SHP77 (cell line): ENCODE measurements at places on chromosomes 6 and 20.
A peak's percentile ranks its signal among the peaks of the same experiment; 100 is the strongest.

DNA sequence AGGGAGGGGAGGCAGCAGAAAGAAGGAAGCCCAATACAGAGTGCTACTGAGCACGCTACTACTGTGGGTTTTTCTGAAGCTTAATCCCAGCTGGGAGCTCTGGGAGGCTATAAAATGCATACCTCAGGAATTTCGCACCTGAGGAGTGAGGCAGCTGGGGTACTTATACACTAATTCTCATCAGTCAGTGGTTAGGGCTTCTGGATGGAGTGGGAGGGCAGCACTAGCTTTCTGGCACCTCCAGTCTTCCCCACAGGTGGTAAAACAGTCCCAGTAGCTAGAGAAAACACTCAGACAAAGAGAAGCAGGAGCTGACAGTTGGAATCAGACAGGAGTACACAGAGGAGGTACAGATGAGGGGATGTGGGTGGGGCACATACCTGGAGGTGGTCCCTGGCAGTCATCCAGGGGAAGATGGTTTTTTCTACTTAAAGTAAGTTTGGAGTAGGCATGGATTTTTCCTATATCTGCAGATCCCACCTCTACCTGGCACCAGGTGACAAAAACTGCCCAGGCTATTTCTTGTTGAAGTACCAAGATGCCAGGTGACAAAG, 37.8 kb downstream of the CPXM1 start:
- DNase-seq: no peak

- no peak for DNase-seq
Observed at GRCh38 chr6:107534571-107535141, 44.7 kb downstream of the SOBP start.

GRCh38 chr20:50848846-50849673, 54.2 kb downstream of the BCAS4 start:
- no peak for DNase-seq

DNA sequence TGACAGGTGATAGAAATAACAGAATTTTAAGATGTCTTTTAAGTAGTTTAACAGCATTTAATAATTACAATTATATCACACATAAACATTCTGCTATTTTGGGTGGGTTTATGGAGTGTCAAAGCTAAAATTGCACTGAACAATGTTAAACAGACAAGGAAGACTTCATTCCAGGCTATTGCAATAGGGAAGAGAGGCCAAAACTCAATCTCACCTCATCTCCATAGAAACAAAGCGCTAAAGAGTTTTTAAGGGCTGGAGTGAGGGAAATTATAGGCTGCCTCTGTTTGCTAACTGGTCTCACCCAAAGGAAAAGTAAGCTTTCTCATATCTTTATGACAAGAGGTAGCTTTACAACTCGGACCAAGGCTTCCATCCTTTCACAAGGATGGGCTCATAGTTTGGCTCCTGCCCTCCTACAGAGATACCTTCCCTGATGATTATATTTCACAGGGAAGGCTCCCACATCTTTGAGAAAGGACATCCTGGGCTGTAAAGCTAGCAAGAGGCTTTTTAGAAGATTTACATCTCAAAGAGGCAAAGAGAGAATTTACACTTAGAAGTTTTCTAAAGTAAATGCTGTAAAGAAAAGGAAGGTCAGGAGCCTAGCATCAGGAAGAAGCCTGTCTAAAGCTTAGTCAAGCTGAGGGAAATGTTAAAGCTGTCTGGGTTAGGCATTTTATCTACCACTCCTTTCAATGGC, 350.2 kb upstream of the IMPG1 start:
- no peak for DNase-seq

- no peak for DNase-seq
Observed at GRCh38 chr6:3446184-3446583, 10.7 kb downstream of the SLC22A23 start.

GRCh38 chr20:23608251-23608846, 2.6 kb upstream of the CST9 start:
- no peak for DNase-seq

DNA sequence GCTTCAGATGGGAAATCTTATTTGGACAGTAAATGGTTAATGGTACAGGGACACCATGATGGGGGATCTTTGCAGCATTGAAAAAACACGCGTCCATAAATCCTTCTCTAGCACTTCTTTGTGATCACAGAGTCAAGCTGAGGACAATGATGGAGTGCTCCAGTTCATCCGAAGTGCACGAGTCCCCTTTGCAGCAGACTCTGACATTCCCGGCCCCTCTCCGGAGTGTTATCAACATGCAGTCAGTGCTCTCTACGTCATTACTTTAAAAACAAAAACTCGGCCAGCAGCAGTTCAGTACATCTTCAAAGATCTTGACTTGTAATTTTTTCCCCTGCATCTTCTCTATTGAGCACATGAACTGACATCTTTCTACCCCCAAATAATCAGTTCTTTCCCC, 185.5 kb upstream of the AKAP12 start:
- DNase-seq: no peak

DNA sequence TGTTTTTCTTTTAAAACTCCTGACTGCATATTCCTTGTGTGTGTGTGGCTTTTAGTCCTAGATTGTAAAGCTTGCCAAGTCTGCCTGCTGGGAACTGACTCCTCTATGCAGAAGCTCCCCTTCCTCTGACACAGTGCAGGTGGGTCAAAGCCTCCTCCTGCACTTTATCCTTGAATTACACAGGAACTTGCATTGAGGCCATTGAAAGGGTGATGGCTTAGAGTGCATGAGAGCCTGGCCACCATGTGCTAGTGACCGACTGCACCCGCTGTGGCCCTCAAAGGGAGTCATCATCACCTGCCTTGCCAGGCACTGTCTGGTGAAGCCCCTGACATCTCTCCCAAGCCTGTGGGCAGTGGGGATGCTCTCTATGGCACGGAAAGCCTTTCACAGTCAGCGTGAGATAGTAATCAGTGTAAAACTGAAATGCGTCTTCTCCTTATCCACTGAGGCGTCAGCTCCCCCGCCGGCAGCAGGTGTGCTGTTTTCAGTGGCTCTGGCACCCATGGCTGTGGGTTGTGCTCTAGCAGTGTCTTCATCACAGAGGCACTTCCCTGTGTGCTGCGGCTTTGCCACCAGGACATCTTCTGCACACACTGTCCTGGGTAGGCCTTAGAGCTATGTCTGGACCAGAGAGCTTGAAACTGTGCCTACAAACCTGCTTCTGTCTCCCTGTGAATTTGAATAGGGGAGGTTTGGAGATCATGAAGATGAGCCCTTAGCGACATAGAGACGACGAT, 87.9 kb downstream of the THBS2 start:
- no peak for DNase-seq

GRCh38 chr6:75268121-75268987, 16.2 kb downstream of the TMEM30A start:
- DNase-seq: no peak

- DNase-seq: peak; percentile 35
Observed at GRCh38 chr20:16821211-16822089, 73.3 kb downstream of the OTOR start.
